ENCODE measurements at places on chromosomes 13 and 19.

- DNase-seq = peak; percentile 58
Measured at GRCh38 chr19:21569494-21569865, 64.1 kb downstream of the ZNF429 start.

- DNase-seq = no peak
Measured at GRCh38 chr19:18745931-18746330, 45.2 kb downstream of the COMP start.

GRCh38 chr19:37506387-37507166 lies at the start of gene ZNF793:
Gene ZNF793, plus strand, starts transcription at chr19:37506939. Its CDS starts 16,501 bp downstream, at chr19:37523440.
- no peak for DNase-seq

GRCh38 chr13:32117701-32118100 lies 86.1 kb downstream of the FRY start:
- DNase-seq = peak; percentile 83

Measured in inflammatory macrophage (primary cell).